ENCODE measurements at places on chromosomes 3 and 15.

DNA sequence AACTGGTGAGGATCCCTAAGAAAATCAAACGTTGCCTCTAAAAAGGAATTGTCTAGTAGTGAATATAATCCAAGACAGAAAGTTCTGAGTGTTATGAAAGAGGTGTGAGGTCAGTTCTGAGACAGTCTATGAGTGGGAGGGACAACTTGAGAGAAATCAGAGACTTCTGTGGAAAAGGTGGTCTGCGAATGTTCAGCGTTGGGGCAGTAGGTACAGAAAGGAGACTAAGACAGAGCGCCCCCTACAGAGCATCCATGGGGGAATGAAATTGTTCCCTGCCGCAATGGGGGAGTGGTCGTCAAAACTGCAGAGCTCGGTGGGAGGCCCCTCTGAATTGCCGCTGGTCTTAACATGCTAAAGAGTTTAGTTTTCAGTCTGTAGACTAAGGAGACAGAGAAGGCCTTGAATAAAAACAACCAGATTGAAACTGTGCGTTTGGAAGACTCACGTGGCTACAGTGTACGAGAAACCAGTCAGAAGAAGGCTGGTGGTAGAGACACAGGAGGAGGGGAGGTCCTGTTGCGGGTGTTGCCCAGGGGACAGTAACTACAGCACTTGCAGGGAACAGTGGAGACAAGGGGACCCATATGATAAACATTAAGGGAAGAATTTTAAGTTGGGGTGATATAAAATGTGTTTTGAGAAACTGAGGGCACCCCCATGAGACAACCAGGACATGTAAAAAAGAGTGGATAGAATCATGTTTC is 6.9 kb downstream of the TNIK start:
- DNase-seq = no peak

DNA sequence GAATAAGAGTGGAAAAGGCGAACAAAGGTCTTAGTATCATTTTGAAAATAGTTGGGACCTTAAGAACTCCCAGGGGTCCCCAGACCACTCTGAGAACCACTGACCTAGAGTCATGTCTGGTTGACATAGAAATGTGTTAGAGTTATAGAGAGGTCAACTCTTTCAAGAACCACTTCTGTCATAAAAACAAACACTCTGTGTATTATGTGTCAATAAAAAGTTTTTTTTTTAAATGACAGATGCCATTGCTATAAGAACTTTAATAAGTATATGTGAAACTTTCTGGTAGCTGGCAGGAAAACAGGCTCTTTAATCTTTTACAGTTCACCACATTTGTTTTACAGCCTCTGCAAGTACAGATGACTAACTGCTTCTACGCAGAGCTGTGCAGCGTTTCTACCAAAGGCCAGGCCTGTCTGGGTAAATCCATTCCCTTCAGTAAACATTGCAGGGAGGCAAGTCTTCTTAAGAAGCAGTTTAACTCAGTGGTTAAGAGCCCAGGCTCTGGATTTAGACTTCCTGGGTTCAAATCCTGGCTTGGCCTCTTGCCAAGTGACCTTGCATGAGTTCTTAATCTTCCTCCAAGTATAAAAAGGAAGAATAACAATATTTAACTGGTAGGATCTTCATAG is 56.6 kb downstream of the RFTN1 start:
- no peak for DNase-seq

GRCh38 chr15:63186065-63186464 is 3.3 kb upstream of the RAB8B start:
- DNase-seq = no peak

DNA sequence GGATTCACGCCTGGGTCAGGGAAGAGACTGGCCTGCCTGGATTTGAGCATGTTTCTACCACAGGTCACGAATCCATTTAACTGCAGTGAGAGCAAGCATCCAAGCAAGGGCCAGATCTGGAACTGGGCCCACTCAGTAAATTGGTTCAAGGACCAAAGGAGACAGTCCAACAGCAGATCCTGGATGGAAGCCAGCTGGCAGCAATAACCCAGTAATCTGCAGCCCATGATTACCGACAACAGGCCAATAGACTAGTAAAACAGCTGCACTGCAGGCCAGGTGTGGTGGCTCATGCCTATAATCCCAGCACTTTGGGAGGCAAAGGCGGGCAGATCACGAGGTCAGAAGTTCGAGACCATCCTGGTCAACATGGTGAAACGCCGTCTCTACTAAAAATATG is 11.8 kb downstream of the SAMD7 start:
- DNase-seq = peak; percentile 59

DNA sequence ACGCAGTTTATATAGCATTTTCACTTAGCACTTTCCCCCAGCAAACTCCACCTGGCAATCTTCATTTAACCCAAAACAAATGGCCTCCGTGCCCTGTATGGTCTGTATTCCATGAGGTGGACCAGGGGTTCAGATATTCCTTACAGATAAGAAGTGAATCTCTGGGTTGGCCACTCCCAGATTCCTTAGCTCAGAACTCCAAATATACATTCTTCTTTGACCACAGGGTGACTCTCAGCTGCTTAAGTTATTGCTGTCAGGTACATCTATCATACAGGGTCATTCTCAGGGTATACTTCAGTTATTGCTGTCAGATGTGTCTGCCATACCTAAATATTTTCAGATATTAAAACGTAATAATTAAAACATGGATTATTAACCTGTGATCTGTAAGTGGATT is 229.8 kb downstream of the TBL1XR1 start:
- no peak for DNase-seq

- DNase-seq = no peak
Measured at GRCh38 chr3:24302396-24302795, 192.3 kb downstream of the THRB start.

DNA sequence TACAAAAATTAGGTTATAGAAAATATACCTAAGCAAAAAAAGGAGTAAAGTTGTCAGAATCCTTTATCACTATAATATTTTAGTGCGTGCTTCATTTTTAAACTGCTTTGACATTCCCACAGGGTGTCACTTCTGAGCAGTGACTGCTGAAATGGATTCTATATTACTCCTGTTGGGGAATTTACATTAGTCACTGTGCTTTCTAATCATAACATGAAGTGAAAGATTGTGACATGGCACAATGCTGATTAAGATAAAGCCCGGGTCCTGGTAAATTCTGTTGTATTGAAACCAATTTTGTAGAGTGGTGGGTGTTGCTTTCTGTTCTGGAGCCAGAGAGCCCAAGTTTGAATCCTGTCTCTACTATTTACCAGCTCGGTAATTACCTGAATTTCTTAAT is 36.4 kb upstream of the EHHADH start:
- no peak for DNase-seq

GRCh38 chr15:35838424-35839111 is 292.6 kb upstream of the DPH6 start:
- no peak for DNase-seq

GRCh38 chr15:79122991-79123390 is 32.4 kb upstream of the RASGRF1 start:
- DNase-seq = no peak

- DNase-seq = no peak
Measured at GRCh38 chr3:174330303-174330702, 528.8 kb upstream of the NAALADL2 start.

DNA sequence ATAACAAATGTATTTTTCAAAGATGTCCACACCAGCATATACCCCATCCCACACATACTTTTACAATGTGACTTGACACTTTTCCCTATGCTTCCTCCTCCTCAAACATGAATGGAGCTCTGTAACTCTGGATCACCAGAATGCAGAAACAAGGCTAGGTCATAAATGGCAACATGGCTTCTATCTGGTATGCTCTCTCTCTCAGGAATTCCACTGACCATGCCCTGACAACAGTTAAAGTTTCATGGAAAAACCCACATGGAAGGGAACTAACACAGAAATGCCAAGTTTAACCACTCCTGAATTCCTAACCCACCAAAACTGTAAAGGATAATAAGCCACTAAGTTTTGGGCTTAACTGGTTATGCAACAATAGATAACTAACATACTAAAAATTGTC is 19.9 kb downstream of the MYO9A start:
- DNase-seq = no peak

- DNase-seq = no peak
Measured at GRCh38 chr15:45048794-45049631, 26.0 kb downstream of the SORD start.

DNA sequence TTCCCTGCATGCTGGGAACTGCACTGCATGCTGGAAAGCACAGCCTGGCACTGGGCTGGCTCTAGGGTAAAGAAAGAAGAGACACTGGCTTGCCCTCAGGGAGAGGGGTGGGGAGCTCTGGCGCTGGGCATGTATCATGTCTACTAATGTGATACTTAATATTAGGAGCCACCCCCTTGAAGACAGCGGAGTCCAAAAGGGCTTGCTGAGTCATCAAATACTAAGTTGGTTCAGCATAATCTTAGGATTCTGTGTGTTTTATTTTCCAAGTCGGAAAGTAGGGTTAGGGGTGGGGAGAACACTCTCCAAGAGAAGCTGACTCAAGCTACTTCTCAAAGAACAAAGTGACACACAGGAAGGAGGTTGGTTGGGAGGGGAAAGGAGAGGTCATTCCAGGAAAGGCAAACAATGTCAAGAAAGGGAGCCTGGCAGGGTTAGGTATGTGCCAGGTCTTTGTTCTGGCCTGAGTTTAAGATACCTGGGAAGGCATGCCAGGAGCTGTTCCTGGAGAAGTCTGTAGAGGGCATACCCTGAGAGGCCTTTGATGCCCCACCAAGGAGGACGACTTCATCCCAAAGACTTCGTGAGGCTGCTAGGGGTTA is 237.8 kb upstream of the NR2E3 start:
- DNase-seq = no peak

DNA sequence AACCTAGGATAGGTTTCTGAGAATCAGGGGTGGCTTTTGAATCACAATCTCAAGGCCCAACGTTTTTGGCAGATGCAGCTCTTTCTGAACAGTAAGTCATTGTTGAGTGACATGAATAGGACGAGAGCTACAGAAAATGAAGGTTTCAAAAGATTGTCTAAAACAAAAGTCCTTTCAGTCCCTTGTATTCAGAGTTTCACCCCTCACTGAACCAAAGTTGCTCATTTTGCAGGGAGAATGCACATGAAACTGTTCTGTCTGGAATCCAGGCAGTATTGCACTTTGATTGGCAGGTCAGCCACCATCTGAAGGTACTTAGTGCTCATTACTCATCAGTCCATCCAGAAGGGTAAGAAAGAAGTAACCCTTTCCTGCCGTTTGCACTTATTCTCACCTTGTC is 24.1 kb upstream of the RASGRP1 start:
- DNase-seq = no peak

- no peak for DNase-seq
Measured at GRCh38 chr15:52186651-52187486, 4.3 kb downstream of the GNB5 start.

DNA sequence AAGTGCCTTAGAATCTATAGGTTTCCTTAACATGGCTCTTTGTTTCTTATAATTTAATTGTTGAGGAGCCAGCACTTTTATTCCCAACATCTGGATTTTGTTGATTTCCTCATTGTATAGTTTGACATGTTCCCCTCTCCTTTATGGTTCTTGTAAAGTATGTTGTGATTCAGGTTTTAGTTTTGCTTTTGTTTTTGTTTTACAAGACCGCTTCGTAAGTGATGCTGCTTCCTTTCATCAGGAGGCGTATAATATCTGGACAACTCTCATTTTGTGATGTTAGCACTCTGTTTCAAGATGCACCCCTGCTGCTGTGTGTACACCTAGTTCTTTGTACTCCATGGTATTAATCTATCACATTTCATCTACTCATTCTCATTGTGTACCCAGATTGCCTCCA is 48.7 kb downstream of the SLC49A4 start:
- peak; percentile 28 for DNase-seq

DNA sequence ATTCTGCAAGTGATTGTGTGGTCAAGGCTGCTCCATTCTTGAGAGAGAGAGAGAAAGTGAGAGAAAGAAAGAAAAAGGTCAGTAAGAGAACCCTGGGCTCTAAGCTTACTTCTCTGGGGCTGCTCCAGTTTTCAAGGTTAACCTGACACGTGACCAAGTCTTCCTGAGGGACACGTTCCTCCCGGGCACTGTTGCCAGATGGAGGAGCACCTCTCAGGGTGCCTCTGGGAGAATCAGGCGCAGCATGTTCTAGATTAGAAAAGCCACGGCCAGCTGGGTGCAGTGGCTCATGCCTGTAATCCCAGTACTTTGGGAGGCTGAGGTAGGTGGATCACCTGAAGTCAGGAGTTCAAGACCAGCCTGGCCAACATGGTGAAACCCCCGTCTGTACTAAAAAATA is 60.8 kb downstream of the ITGA11 start:
- DNase-seq = no peak

GRCh38 chr3:109070211-109070610 is 47.7 kb downstream of the MORC1 start:
- no peak for DNase-seq

DNA sequence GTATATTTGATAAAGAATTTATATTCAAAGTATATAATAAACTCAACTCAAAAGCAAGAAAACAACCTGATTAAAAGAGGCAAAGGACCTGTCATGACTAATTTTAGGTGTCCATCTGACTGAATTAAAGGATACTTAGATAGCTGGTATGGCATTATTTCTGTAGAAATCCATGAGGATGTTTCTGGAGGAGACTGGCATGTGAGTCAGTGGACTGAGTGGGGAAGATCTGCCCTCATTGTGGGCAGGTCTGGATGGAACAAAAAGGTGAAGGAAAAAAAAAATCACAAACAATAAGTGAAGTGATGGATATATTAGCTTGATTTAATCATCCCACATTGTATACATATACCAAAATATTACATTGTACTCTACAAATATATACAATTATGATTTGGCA is 16.6 kb downstream of the ANKRD28 start:
- DNase-seq = no peak

GRCh38 chr3:46299608-46300460 is 54.1 kb upstream of the CCR2 start:
- DNase-seq = no peak

DNA sequence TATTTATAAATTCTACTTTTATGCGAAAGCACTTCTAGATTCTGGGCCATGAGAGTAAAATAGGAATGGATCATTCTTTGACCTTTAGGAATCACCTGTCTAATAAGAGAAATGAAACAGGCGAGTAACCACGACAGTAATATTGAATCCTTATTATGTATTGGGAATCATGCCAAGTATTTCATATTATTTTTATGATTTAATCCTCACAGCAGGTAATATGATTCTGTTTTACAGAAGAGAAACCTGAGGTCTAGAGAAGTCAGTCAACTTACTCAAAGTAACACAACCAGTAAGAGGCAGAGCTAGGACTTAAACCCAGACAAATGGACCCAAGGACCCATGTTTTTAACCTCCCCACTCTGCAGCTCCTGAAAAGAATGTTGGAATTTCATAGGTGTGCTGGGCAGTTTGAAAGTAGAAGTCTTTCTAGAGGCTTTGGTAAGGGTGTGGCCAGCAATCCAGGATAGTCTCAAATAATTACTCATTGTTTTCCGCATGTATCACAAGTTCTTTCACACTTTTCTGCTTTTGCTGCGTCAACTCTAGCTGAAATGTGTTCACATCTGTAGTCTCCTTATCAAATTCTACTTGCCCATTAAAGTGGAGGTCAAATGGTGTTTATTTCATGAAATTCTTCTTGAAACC is 181.7 kb downstream of the TPRG1 start:
- DNase-seq = no peak

DNA sequence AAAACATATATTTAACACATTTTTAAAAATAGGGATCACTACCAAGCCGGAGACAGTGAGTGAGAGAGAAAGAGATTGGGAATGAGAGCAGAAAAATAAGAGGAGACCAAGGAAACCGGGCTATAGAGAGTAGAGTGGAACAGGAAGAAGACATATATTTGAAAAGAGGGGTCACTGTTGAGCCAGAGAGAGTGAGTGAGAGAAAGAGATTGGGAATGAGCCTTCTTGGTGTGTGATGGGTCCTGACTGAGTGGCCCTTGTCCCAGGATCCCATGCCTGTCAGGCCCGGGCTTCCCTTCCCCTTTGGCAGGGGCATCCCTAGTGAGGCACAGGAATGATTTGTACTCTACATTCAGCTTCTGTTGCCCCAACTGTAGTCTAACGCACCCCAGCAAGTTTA is 646.6 kb downstream of the NTRK3 start:
- DNase-seq = no peak
